NCI-H2081 treated with DMSO at 0.1 percent for 48 hours (cell line): ENCODE measurements at places on chromosomes 1 and 21.

DNA sequence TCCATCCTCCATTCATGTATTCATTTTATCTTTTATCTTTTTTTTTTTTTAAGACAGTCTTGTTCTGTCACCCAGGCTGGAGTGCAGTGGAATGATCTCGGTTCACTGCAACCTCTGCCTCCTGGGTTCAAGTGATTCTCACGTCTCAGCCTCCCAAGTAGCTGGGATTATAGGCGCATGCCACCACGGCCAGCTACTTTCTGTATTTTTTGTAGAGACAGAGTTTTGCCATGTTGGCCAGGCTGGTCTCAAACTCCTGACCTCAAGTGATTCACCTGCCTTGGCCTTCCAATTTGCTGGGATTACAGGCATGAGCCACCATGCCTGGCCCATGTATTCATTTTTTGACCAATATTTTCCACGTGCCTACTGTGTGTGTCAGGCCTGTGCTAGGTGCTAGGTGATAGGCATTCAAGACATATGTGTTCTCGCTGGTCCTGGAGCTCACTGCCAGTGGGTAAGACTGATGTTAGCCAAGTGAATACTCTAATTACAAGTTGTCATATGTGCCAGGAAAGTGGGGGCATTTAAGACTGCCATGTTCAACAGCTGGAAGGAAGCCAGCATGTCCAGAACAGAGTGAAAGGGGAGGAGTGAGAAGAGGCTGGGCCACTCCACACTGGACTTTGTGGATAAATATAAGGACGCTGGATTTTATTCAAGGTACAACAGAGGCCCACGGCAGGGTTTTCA lies 5.3 kb upstream of the CELSR2 start:
- DNase-seq = no peak

DNA sequence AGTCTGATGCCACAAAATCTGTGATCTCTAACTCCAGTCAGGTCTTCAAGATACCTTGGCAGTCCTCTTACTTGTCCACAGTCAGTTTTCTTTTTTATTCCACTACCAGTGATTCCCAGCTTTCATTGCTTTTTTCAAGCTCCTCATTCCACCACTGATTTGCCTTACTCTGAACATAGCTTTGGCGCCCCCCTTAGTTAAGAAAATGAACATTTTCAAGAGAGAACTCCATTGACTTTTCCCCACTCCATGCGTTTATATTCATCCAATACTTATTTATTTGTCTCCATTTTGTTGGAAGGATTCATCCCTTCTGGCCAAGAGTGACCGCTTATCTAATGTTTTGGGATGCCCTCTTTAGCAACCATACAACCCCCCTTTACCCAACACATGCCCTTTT lies 33.9 kb upstream of the IPO9 start:
- no peak for DNase-seq

DNA sequence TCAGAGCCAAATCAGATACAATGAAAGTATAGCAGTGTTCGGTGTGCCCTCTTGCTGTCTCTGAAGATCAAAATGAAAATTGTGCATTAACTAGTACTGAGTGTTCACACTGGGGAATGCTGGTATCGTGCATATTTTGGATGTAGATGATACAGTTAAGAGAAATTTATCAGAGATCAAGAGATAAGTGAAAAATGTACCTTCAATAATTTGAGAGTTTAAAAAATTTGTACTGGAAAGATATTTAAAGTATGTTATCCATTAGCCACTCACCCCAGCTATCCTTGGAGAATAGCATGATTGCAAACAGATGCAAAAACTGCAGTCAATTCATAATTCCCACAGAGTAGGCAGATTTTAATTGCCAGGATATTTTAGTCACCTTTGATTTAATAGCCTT lies 56.4 kb downstream of the GREM2 start:
- DNase-seq = no peak

- no peak for DNase-seq
These were observed 56.5 kb downstream of the PTP4A2 start for GRCh38 chr1:31881688-31882000.

DNA sequence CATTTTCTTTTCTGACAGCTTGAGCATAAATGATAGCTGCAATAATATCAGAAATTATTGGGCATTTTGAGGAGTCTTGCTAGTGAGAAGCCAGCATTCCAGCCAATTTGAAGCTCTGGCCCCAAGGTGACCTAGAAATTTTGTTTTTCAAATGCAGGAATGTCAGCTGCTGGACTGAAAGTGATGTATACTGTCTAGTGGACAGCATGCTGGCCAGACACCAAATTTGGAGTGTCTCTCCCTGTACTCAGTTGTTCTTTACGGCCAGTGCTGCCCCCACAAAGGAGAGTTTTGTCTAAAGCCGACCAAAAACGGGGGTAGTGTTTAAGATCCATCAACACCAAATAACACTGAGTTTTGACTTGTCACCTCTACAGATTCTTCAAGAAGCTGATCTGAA lies 5.2 kb downstream of the RGS7 start:
- no peak for DNase-seq

- DNase-seq = no peak
These were observed at the start of gene CTSK for GRCh38 chr1:150808121-150808520. TSS of gene CTSK (minus strand) at chr1:150808260. CDS start at chr1:150806805, 1,455 bp downstream.

DNA sequence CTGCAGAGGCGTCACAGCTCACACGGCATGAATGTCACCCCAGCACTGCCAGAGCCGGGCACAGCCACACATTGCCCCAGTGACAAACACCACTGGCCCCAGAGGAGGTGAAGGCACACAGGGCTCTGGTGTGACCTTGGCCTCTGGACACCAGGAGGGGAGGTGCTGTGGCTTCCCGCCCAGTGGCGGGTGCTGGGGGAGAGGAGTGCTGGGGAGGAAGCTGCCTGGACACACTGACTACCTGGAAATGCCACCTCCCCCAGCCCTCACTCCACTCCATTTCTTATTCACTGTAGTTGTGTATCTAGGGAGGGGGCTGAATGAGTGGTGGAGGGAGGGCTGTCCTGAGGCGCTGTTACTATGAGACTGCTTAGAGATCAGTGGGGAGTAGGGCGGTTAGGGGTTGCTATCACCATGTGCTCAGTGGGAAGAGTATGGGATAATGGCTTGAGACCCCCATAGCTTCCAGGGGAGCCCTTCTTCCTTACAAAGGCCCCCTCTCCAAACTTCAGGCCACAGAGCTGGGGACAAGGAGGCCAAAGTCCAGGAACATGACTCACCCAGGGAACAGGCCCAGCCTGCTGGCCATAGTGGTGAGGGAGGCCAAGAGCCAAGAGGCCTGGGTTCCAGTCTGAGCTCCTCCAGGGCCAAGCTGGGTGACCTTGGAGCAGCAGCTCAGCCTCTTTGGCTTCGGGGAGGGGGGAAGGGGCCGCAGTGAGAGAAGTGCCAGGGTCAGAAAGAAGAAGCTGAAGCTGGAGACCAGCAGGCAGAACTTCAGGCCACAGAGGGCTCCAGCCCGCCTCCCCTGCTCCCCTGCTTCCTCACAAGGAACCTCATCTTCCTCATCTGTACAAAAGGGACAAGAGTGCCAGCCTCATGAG lies 40.1 kb downstream of the AHDC1 start:
- no peak for DNase-seq

DNA sequence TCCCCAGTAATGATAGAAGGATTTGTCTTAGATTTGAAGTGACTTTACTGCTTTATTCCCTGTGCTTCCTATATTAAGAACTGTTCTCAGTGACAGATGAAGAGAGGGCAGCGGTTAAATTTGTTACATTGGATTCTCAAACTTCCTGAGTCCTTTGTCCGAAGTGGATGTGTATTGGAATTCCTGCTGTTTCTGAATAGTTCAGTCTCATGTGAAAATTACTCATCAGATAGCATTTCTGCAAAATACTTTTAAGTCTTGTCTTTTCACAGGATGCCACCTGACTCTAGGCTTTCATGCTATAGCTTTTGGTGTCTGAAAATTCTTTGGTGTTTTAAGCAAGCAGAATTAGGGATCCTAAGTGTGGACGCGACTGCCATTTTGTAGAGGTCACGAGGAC lies 83.6 kb downstream of the PRDM2 start:
- DNase-seq = no peak

GRCh38 chr1:8925406-8925805 lies 20.3 kb upstream of the CA6 start:
- no peak for DNase-seq

GRCh38 chr1:200818248-200818647 lies 54.5 kb upstream of the GPR25 start:
- no peak for DNase-seq

GRCh38 chr1:28909198-28909597 lies 5.2 kb upstream of the EPB41 start:
- DNase-seq = no peak

- DNase-seq = no peak
These were observed 23.9 kb downstream of the NAV1 start for GRCh38 chr1:201562659-201563405.

GRCh38 chr1:23527900-23528249 lies 3.2 kb downstream of the E2F2 start:
- DNase-seq = no peak
